T-helper 17 cell (primary cell): ENCODE measurements at places on chromosomes 3 and 15.

- DNase-seq: no peak
Measured at GRCh38 chr15:72559781-72560180, 85.7 kb downstream of the ARIH1 start.

GRCh38 chr15:60649845-60650548 is 171.1 kb upstream of the ICE2 start:
- no peak for DNase-seq

DNA sequence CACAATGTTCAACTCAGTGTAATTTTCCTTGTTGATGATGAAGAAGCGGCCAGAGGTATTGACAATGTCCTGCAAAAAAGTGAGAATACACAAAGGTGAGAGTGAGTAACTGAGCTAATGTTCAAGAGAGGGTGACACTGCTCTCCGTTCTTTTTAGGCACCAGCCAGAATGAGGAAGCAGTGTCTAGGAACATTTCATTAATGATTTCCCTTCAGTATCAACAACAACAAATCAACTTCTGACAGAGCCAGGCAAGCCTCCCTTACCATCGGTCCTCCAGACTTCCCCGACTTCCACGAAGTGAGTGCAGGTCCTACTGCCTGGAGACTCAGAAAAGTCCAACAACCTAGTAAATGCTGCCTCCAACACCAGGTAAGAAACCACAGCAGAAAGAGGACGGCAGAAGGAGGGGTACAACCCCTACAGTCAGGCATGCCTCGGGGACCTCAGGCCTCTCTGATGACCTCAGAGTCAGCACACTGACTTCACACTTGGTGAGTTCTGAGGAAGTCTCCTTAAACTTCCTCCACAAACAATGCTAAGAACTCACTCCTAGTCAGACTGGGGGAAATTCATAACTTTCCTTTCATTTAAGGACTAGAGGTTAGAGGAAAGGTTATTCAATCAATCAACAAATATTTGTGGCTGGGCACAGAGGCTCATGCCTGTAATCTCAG is 62.7 kb downstream of the NPTN start:
- no peak for DNase-seq

- peak; percentile 39 for DNase-seq
Measured at GRCh38 chr3:56593455-56594158, 36.6 kb downstream of the CCDC66 start.

DNA sequence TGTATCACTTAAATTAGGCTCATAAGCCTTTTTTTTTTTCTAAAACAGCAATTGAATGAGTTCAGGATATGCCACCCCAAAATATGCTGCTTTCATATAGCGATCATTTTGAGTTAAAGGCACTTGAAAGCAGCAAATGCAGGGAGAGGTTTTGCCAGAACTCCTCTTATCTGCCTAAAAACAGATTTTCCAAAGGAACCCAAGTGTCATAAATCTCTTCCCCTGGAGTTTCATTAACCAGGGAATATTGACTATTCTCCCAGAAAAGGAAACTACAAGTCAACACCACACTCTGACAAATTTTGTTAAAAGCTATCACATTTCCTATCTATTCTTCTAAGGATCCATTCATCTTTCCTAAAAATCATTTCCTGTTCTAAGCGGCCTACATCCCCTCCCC is 11.3 kb downstream of the DNAAF4 start:
- no peak for DNase-seq

DNA sequence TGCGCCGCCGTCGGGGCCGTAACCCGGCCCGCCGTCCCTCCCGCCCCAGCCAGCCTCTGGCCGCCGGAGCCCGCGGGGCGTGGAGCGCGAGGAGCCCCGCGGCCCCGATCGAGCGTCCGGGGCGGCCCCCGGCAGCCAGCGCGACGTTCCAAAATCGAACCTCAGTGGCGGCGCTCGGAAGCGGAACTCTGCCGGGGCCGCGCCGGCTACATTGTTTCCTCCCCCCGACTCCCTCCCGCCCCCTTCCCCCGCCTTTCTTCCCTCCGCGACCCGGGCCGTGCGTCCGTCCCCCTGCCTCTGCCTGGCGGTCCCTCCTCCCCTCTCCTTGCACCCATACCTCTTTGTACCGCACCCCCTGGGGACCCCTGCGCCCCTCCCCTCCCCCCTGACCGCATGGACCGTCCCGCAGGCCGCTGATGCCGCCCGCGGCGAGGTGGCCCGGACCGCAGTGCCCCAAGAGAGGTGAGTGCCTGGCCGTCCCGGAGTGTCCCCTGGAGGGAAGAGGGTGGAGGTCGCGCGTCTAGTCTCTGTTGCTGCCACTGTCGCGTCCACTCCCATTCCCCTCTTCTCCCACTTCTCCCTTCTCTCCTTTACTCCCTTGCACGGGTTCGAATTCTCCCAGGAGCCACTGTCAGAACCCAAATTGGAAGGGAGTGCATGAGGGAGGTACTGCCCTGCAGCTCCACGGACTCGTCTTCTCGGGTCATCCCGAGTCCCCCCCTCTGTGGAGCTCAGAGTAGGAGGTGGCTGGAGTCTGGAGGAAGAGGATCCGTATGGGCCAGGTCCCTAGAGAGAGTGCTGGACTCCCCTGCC is 585 bp downstream of the CSK start:
- peak; percentile 63 for DNase-seq

DNA sequence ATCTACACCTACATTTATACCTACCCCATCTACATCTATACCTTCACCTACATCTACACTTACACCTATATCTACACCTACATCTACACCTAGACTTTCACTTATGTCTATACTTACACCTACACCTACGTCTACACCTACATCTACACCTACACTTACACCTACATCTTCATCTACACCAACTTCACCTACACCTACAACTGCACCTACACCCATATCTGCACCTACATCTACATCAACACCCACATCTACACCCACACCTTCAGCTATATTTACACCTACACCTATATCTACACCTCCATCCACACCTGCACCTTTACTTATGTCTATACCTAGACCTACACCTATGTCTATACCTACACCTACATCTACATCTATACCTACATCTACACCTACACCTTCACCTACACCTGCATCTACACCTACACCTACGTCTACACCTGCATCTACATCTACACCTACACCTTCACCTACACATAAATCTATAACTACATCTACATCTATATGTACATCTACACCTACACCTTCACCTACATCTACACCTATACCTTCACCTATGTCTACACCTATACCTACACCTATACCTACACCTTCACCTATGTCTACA is 30.9 kb upstream of the PRR23E start:
- DNase-seq: no peak

- DNase-seq: no peak
Measured at GRCh38 chr3:84440291-84440690, 518.5 kb upstream of the CADM2 start.

- peak; percentile 34 for DNase-seq
Measured at GRCh38 chr15:74322558-74323180, 44.8 kb downstream of the CYP11A1 start.

GRCh38 chr15:67840749-67841512 is 1.1 kb upstream of the RNU6-1 start:
- no peak for DNase-seq

DNA sequence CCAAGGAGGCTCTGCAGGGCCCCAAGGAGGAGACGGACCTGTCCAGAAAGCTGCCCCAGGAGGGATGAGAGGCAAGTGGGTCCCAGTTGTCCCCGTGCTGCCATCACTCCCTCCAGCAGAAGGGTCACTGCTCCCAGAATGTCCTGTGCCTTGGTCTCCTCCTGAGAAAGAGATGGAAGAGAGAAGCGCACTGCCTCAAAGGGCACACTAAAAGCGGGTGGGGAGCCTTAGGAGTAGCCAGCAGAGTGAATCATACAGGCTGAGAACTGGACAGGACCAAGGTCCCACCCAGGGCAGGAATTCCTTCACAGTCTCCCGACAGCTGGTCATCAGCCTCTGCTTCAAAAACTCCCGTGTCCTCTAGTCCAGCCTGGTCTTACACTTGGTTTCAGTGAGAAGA is 4.6 kb downstream of the THPO start:
- DNase-seq: no peak

GRCh38 chr3:152195206-152195605 is 73.5 kb upstream of the MBNL1 start:
- DNase-seq: no peak

GRCh38 chr15:76193934-76194333 is 117.3 kb downstream of the ETFA start:
- no peak for DNase-seq

GRCh38 chr3:16887130-16887529 is 2.4 kb downstream of the PLCL2 start:
- DNase-seq: no peak
